ENCODE measurements at places on chromosomes 5 and 9. TPM values are rescaled to one million over a fixed set of nuclear protein-coding genes. Genes with fewer than 3 reads are reported as not detected.

The UBE2QL1 gene
- 0.09 TPM for total RNA-seq

The NUTM2F gene
- total RNA-seq = not detected

GRCh38 chr9:132923346-132923902 lies 21.0 kb downstream of the TSC1 start:
- H3K27me3 ChIP-seq = no peaks in the 10 kb centered on the region
- no peak overlapping the region for H3K4me3 ChIP-seq
- DNase-seq = no peak
- no peaks in the 10 kb centered on the region for H3K4me1 ChIP-seq

- DNase-seq = no peak
- H3K27ac ChIP-seq = no peak overlapping the region
- no peaks in the 10 kb centered on the region for H3K4me1 ChIP-seq
- H3K4me3 ChIP-seq = no peak overlapping the region
- no peaks in the 10 kb centered on the region for H3K36me3 ChIP-seq
Observed at GRCh38 chr5:109611505-109611904, 78.2 kb upstream of the MAN2A1 start.

DNA sequence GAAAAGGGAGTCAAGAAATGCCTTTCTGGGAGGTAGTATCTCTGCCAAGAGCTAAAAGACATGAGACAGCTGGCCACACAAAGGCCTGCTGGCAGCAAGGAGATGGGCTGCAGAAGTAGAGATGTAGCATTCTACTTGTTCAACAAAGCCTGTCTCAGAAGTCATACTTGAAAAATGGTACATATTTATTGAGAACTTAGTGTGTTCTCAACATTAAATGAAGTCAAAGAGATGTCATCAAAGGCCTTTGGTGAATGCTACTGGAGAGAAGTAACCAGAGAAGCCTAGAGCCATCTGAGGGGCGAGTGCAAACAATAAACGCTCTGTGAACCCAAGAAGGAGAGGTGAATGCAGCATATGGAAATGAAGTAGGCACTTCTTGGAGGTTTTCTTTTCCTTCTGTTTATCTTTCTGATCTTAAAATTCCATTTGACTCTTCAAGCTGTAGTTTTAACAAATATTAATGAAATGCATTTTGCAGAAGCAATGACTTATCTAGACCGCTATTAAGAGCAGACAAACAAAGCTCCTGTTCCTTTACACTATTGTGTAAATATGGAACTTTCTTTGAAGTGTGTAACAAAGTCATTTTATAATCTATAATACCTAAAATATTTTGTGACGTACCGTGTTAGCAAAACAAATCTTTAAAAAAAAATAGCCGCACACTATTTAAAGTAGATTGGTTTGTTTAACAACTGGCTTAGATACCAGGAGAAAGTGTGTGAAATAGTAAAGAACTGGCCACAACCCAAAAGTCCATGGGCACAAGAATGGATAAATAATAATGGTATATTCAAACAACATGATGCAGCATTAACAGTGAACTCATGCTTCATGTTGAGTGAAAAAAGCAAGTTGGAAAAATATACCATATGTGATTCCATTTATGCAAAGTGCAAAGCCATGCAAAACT lies 70.2 kb downstream of the ZNF608 start:
- H3K4me1 ChIP-seq = peaks cover 66% of the 10 kb centered on the region
- no peak overlapping the region for H3K27ac ChIP-seq
- no peak for DNase-seq
- no peak overlapping the region for H3K4me3 ChIP-seq
- no peaks in the 10 kb centered on the region for H3K36me3 ChIP-seq

DNA sequence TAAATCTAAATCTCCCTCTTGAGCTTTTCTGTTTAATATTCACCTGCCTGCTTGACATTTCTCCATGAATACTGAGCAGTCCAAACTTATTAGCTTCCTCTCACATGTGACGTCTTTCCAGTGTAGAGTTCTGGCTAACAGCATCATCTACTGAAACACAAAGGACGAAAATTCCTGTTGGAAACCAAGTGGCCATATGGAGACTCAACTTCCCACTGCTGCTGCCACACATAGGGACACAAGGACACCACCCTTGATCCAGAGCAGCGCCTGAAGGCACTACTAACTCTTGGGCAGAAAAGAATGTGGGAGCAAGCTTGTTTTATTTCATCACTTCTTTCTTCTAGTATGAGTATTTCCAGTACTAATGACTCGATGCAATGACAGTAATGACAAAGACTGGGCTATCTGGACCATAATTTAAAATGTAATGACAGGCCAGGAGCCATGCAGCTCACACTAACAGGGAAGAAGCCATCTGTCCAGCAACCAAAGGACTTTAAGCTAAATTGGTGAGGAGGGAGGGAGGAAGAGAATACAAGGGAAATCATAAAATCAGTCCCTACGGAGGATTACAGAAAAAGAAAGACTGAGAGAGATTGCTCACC lies 19.2 kb downstream of the RNF130 start:
- H3K4me3 ChIP-seq = no peak overlapping the region
- H3K36me3 ChIP-seq = no peaks in the 10 kb centered on the region
- peaks cover 16% of the 10 kb centered on the region for H3K4me1 ChIP-seq
- no peak overlapping the region for H3K27ac ChIP-seq

- H3K4me3 ChIP-seq = no peak overlapping the region
- H3K27me3 ChIP-seq = no peaks in the 10 kb centered on the region
- H3K27ac ChIP-seq = no peak overlapping the region
Observed at GRCh38 chr9:132457504-132458236, 47.7 kb downstream of the CFAP77 start.

GRCh38 chr5:161676103-161676502 lies 9.4 kb upstream of the GABRA6 start:
- no peaks in the 10 kb centered on the region for H3K27me3 ChIP-seq
- H3K4me1 ChIP-seq = no peaks in the 10 kb centered on the region
- H3K27ac ChIP-seq = no peak overlapping the region
- H3K36me3 ChIP-seq = no peaks in the 10 kb centered on the region

GRCh38 chr5:65043843-65044359 lies 275.2 kb downstream of the CWC27 start:
- no peak for DNase-seq
- H3K4me1 ChIP-seq = no peaks in the 10 kb centered on the region
- H3K27ac ChIP-seq = no peak overlapping the region

The TNC gene
- 7.3 TPM for total RNA-seq

GRCh38 chr5:67238191-67238590 lies 41.6 kb upstream of the CD180 start:
- H3K4me3 ChIP-seq = no peak overlapping the region
- peaks cover 13% of the 10 kb centered on the region for H3K4me1 ChIP-seq
- no peak for DNase-seq
- H3K27me3 ChIP-seq = no peaks in the 10 kb centered on the region
- no peak overlapping the region for H3K27ac ChIP-seq

GRCh38 chr5:15117688-15118087 lies 246.1 kb upstream of the ANKH start:
- H3K36me3 ChIP-seq = no peaks in the 10 kb centered on the region
- no peak overlapping the region for H3K27ac ChIP-seq
- no peak for DNase-seq
